ENCODE measurements at places on chromosomes 2 and 18. TPM values are rescaled to one million over a fixed set of nuclear protein-coding genes. Genes with fewer than 3 reads are reported as not detected.
A peak's percentile ranks its signal among the peaks of the same experiment; 100 is the strongest.

GRCh38 chr2:37809525-37809924 is 115.6 kb upstream of the RMDN2 start:
- DNase-seq, result no peak

DNA sequence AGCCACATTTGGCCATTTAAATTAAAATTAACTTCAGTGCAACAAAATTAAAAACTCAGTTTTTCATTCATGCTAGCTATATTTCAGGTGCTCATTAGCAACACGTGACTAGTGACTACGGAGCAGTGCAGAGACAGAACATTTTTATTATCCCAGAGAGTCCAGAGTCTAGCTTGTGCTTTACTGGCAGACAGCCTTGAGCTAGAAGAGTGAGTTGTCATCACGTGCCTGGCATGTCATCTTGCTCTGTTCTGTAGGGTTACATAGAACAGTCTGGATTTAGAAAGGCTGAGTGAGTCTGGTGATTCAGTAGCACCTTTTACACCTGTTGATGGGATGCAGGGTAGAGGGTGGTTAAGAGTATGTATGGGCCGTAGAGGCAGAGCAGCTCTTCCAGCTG is 136.9 kb upstream of the IL1R2 start:
- DNase-seq, result no peak

DNA sequence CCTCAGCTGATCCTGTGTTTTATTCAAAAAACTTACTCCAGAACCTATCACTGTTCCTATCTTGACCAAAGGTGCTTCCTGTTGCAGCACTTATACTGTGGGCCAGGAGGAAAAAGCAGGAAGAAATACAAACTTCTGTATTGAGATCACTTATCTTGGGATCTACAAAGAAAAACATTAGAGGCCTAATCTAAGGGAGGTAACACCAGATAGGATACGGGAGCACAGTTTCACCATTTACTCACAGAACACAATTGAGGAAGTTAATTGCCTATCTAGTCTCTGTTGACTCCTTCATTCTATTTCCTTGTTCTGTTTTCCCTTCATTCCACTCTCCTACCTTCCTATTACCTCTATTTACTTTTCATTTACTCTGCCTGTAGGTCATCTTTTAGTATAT is 287.2 kb upstream of the LINC00305 start:
- no peak for DNase-seq

- no peak for DNase-seq
Measured at GRCh38 chr2:215461836-215462532, 26.1 kb upstream of the FN1 start.

DNA sequence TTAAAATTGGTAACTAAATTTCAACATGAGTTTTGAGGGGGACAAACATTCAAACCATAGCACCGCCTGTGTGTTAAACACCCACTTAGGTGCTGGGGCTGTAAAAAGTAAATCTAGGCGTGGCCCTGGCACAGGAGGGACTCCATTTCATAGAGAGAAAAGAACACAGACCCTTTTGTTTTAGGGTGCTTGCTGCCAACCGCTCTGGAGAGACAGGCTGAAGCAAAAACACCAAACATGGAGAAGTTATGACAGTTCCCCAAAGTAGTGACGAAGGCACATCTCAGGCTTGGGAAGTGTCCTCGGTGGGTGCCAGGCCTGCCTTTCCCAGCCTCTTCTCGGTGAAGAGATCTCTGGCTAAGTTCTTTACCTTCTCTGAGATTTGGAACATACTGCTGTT is 5.1 kb downstream of the ACTG2 start:
- no peak for DNase-seq

DNA sequence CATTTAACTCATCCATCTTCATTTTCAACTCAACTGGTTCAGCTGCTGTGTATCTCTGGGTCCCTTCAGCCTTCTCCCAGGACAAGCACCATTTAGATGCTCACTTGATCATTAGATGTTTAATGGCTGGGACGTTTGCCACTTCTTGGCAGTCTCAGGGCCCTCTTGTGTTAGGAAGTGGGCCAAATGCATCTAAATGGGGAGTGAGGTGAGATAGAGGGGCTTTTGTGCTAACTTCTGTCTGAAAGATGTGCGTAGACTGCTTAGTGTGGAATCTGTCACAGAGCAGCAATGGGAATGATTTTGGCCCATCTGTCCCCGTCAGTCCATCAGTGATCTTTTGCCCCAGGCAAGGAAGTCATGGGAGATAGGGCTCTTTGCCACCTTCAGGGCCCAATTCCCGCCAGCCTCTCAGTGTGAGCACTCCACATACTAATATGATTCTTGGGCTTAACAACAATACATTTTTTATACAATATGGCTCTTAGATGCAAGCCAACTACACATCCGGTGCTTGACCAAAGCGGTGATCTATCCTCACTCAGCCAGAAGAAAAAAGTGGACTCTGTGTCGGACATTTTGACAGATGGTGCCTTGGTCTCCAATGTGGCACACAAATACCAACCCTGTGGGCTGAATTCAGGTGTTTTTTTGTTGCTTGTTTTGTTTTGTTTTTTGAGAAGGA is 95.7 kb upstream of the EPC2 start:
- DNase-seq, result no peak

DNA sequence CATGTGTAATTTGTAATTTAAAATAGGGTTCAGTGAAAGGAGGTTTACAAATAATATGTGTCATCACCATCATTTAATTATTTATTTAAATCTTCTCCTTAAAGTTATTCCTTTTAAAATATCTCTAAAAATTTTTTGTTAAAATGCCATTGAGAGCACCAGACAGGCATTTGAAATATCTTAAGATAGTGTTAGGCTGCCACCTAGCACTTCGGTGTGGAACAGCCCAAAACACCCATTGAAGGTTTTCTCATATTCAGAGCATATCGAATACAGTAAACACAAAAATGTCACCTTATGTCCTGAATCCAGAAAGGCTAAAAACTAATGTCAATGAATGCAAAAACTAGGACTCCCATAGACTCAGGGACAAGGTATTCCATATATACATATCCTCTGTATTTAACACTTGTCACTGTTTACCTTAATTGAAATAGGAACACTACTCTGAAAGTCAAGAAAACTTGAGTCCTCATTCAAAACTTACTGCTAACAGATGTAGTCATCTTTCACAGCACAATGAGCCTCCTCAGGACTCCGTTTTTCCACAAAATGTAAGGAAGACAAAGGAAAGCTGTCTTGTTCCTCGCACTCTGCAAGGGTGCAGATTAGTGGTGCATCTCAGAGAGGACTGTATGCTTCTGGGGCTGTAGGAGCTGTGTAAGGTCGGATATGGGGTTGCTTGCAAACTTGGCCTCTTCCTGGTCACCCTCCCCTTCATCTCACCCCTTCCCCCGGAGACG is 329.5 kb downstream of the PAX3 start:
- peak; percentile 8 for DNase-seq

ADCYAP1 gene
- polyA plus RNA-seq, result 0.21 TPM

DNA sequence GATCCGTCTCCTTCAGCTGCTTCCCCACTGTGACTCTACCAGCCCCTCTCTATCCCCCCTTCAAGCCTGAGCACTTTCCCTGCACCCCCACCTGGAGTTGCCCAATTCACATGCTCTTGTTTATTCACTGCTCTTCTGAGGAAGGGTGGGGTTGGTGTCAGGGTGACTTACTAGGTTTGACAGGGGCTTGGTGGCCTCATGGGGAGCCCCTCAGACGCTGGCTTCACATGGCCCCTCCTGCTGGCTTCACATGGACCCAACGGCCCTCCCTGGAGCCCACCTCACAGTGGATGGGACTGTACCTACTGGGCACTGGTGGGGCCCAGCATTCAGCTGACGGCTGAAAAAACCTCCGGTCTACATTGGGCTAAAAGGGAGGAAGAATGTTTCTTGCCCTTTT is 16.7 kb upstream of the MRPL33 start:
- no peak for DNase-seq

DNA sequence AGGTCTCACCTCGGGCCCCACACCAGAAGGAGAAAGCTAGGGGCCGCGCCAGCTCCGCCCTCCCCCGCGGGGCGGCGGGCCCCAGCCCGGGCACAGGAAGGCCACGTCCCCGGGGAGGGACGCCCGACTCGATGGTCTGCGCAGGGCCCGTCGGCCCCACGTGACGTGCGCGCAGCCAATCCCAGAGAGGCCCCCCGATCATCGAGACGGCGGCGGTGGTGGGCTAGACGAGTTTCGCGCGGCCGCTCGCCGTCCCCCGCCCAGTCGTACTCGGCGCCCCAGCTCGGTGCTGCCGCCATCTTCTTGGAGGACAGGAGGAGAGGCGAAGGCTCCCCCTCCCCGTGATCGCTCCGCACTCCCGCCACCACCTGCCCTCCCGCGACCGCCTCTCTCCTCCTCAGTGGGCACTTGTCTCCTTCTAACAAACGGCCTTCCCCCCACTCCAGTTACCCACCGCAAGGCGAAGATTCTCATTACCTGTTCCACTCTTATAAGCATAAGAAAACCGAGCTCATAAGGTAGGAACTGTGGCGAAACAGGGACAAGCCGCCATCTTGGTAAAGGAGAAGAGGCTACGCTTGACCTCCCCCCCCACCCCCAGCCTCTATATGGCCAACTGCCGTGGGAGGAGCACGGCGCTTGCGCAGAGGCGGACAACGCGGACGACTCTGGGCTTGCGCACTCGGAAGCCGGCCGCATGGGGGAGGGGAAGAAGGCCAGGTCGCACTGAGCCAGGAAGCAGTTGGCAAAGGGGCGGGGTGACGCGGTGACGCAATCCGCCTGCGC is at the start of gene HDLBP:
HDLBP (minus strand) TSS at position 580 of the 786 bp plus-strand sequence. CDS start 48,803 bp downstream, outside the sequence.
- peak; percentile 99 for DNase-seq

- no peak for DNase-seq
Measured at GRCh38 chr2:96114903-96115581, 1.3 kb downstream of the ADRA2B start.

TLX2 gene
- polyA plus RNA-seq, result not detected

DNA sequence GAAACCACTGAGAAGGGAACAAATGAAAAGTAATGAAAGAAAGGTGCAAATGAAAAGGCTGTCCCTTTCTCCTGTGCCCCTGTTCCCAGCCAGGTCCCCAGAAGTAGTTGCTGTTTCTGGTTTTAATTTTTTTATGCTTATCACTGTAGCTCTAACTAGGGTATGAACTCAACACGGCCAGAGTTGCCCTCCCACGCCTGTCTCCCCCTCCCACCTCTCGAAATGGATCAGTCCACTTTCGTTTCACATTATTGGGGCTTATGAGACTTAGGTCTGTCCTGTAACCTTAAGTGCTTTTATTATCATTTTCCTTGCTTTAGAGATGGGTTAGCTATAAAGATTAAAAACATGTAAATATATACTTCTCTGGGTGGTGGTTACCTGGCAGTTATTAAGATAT is 8.6 kb downstream of the RBFA start:
- no peak for DNase-seq

KLHL29 gene
- 11.8 TPM for polyA plus RNA-seq

DNA sequence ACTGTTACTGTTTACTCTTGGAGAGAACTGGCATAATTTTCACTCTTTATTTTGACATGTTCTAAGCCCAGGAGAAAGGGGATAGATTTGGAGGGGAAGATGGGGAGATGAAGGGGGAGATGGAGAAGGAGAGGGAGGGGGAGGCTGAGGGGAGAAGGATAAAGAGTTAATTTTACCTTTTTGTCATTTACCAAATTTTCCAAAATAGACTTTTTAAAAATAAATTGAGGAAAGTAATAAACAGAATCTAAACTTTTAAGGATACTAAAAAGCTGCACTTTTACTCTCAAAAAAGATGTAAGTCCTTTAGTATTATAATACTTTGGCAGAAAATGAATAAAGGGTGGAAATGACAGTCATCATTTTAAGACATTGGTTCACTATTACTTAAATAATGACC is 12.3 kb downstream of the MMADHC start:
- no peak for DNase-seq

HAAO gene
- polyA plus RNA-seq, result 33.3 TPM

- no peak for DNase-seq
Measured at GRCh38 chr2:160584972-160585494, 91.4 kb upstream of the RBMS1 start.

DNA sequence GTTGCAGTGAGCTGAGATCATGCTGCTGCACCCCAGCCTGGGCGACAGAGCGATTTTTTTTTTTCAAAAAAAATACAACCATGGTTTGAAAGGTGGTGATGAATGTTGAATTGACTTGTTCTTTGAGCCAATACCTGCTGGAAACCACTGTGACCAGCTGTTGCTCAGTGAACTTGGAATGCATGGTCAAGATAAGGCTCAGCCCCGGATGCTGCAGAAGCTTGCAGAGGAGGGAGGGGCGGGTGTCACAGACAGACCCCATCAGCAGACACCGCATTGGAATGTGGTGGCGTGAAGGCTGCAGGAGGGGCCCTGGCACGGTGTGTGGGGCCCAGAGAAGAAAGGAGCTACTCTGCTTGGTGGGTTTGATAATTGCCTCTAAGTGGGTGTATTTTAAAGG is 91.6 kb downstream of the ITGB1BP1 start:
- no peak for DNase-seq

DNA sequence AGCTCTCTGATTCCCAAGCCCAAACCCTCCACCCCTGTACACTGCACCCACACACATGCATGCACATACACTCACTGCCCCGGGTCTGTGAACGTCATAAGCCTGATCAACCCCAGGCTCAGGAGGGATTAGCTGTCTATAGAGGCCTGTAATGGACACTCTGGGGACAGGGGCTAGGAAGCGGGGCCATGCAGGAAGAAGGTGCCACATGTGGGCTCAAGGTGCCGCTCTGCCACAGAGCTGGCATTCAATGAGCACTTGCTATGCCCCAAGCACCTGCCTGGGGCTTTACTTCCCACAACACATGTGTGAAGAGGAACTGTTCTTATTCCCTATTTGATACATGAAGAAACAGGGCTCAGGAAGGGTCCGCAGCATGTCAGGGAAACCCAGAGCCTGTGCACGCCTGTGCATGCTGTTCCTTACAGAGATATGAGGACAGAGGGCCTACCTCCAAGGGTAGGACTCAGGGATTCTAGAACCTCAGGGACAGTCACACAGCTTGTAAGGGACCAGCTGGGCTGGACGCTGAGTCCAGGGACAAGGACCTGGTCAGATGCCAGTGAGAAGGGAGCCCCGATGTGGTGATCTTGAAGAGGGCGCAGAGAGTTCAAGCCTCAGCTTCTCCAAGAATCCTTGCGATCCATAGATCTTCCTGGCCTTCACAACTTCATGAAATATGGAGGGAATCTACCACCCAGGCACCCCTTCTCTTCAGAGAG is 5.0 kb downstream of the BIN1 start:
- no peak for DNase-seq

GALNT13 gene
- polyA plus RNA-seq, result 2.0 TPM

DNA sequence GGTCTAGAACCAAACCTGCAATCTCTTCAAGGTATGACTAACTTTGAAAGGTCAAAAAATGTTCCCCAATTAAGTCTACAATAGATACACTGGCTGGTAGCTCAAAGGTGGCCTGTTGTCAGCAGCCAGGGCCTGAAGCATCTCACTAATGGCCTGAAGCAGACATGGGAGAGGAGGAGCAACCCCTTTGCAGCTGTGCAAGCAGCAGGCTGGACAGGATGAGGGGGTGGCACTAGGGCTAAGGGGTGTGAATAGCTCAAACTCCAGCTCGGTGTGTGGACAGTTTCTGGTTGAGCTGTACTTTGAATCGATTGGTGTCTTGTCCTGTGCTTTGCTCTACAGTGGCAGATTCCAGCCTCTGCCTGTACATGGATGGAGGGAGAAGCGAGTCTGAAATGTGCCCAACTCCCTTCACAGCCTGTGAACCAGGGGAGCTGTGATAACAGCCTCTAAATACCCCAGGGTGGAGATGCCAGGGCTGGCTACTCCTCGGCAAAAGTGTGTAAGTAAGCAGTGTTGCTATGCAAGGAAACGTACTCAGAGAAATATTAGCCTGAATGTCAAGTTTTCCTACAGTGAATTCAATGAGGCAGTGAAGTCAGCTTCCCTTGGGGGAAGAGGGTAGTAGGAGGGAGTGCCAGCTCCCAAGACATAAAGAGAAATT is 34.7 kb upstream of the DTNB start:
- DNase-seq, result no peak
